Cardiac muscle cell (in vitro differentiated cells and primary cell): ENCODE measurements at places on chromosomes 7 and 10. TPM values are rescaled to one million over a fixed set of nuclear protein-coding genes. Genes with fewer than 3 reads are reported as not detected.

Gene CPA2
- total RNA-seq = 0.71 and 1.9 TPM in 2 replicates

Gene ACTL6B
- not detected in 2 replicates for total RNA-seq

- no peak for DNase-seq
Measured at GRCh38 chr10:3624367-3624766, 160.6 kb downstream of the KLF6 start.

GRCh38 chr10:71021402-71021801 is 133.0 kb upstream of the PCBD1 start:
- DNase-seq = no peak

DNA sequence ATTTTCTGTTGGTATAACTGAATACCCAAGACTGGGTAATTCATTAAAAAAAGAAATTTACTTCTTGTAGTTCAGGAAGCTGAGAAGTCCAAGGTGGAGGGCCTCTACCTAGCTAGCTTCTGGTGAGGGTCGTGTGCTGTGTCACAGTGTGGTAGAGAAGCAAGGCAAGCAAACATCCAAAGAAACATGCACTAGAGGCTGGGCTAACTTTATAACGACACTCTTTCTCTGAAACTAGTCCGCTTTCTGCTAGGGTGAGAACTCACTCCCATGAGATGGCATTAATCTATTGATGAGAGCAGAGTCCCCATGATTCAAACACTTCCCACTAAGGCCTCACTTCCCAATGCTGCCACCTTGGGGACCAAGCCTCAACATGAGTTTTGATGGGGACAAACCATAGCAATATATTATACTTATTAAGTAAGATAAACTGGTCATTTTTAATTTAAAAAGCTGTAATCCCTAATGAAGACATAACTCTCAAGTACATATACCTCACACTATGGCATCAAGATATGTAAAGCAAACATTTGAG is 50.8 kb downstream of the PHYHIPL start:
- DNase-seq = no peak

GRCh38 chr7:71272509-71273490 is 140.9 kb downstream of the GALNT17 start:
- no peak for DNase-seq

DNA sequence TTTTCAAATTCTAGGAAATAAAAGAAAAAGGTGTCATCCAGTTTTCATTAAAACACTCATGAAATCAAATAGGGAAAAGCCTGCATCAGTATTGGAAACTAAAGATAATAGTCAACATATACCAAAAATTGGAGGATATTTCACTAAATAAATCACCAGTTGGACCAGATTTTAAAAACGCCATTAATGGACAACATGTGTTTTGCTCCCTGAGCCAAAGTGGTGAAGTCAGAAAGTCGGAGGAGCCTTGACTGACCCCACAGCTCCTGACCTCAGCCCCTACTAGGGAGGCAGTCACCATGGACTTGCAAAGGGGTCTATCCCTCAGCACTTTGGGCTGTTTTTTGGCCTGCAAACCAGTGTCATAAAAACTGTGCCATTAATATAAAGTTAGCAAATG is 98.3 kb upstream of the SEC61G start:
- DNase-seq = no peak

- DNase-seq = no peak
Measured at GRCh38 chr10:80160361-80161320, 28.1 kb downstream of the PLAC9 start.

DNA sequence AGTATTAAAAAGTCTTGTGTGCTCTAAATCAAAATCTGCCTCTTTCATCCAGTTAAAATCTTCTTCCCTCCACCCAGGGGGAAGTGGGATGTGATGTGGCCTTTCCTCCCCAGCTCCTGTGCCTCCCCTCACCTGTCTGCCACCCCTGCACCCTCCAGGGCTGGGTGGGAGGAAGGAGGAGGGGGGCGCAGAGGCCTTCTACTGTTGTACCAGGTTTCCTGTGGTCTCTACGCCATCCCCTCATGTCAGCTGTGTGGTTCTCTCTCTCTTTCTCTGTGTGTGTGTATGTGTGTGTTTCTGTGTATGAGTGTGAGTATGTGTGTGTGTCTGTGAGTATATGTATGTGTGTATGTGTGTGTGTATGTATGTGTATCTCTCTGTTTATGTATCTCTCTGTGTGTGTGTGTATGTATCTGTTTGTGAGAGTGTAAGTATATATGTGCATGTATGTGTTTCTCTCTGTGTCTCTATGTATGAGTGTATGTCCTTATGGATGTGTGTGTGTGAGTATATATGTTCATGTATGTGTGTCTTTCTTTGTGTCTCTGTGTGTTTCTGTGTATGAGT is 45.5 kb upstream of the C10orf71 start:
- DNase-seq = no peak

DNA sequence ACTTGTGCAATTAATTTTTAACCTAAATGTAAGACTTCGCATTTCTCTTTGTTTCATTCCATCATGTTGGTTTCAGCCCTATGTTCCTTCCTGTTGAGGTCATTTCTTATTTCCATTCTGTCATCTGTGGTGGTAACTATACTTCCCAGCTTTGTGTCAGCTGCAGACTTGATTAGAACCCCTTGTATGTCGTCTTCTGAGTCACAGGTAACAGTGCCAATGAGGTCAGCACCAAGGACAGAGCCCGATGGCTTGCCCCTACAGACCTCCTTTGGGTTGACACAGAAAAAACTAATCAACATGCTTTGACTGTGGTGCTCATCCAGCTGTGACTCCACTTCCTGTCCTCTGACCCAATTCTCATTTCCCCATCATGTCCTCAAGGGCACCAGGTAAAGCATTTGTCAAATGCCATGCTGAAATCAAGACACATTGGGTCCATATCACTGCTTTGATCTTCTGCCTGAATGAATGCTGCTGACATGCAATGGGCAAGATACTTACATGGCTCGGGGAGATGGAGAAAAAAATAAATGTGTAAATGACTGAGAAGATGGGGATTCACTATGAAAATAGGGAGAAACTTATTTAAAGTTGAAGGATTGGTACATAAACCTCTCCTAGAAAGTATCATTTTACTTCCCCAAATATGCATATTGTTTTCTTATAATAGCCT is 25.6 kb upstream of the CRTAC1 start:
- DNase-seq = peak; percentile 83

- DNase-seq = no peak
Measured at GRCh38 chr10:60495338-60496055, 105.8 kb upstream of the ANK3 start.

DNA sequence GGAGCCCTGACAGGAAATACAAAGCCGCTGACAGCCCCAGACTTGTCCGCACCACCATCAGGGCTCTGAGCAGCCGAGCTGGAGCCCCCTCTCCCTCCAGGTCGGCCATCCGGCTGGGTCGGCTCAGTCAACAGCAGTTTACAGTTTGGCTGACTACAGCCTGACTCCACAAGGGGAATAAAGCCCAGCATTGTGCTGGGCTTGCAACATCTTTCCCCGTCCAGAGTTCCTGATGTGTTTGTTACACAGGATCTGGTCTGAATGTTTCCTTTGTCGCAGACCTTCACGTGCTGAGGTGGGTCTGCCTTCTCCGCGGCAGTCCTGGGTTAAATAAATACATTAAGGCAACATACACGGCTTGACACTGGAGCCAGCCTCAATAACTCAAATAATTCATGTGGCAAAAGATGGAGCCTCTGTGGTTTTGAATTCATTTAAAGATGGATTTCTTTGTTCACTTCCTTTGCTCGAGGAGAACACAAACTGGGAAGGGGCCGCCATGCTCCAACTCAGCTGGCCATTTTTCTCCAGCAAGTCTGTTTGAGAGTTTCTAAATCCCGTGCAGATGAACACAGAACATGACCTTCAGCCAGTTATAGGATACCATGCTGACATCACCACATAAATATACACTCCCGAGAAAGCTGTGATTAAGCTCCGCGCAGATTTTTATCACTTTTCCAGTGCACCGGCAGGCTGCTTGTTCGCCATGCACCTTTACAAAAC is 192.1 kb downstream of the WDR11 start:
- peak; percentile 12 for DNase-seq

DNA sequence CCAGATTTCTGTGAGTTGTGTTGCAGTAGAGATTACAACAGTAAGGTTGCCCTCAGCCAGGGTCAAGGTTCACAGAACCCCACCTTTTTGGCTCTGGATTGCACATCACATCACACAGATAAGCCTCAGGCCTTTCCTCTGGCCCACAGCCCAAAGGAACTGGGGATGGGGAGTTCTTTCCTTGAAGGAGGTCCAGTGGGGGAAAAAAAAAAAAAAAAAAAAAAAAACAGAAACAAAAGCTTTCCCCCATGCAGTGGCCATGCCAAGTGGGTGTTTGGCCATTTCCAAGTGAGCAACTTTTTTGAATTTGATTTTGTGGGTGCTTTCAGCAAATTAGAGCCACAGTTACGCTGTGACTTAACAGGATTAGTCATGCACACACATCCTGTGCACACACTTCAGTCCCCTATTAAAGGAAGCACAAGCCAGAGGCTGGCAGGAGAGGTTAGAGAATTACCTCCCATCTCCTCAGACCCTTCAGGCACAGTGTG is 79.3 kb upstream of the NANOS1 start:
- no peak for DNase-seq

- no peak for DNase-seq
Measured at GRCh38 chr7:3260401-3260715, 40.7 kb upstream of the SDK1 start.

DNA sequence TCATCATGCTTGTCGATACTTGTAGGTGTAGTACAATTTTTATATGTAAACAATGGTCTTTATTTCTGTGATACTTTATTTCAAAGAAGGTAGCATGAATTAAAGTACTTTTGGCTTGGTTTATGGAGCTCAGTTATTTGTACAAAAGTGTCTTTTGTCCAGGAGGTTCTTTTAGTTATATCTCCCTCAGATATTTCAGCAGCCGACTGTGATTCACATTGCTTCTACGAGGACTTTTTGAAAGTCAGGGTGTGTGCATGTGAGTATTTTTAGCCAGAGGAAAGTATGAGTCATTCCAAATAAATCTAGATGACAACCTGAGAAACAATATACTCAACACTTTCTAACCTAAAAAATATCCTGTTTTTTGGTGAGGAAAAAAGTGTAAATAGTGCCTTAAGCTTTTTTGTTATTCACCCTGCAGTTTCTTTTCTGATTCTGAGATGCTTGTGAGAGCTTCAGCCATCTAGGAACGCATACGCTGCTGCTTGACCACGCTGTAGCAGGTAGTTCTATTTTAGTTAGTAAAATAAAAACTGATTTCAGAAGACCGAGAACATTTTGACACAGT is 595 bp upstream of the SUN1 start:
- DNase-seq = peak; percentile 86

GRCh38 chr7:77262316-77262715 is 62.7 kb upstream of the FGL2 start:
- DNase-seq = no peak

DNA sequence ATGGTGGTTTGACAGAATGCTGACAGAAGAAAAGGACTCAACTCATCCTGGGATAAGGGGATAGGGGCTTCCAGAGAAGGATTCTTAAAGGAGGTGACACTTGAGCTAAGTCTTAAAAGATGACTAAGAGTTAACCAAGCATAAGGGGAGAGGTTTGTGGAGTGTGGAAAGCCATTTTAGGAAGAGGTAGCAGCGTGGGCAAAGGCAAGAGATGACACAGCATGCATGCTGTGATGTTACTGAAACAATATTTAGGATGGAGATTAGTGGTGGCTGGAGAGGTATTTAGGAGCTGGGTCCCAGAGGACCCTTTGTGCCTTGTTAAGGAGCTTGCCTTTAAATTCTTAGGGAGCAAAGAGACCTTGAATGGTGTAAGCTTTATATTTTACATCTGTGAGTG is 65.1 kb downstream of the SPAG6 start:
- no peak for DNase-seq

- DNase-seq = peak; percentile 45
Measured at GRCh38 chr7:101953248-101953819, 135.9 kb downstream of the CUX1 start.
